ENCODE measurements at places on chromosomes 2 and 18.
A peak's percentile ranks its signal among the peaks of the same experiment; 100 is the strongest.

- no peak for DNase-seq
Observed at GRCh38 chr2:47561371-47561770, 158.4 kb downstream of the MSH2 start.

DNA sequence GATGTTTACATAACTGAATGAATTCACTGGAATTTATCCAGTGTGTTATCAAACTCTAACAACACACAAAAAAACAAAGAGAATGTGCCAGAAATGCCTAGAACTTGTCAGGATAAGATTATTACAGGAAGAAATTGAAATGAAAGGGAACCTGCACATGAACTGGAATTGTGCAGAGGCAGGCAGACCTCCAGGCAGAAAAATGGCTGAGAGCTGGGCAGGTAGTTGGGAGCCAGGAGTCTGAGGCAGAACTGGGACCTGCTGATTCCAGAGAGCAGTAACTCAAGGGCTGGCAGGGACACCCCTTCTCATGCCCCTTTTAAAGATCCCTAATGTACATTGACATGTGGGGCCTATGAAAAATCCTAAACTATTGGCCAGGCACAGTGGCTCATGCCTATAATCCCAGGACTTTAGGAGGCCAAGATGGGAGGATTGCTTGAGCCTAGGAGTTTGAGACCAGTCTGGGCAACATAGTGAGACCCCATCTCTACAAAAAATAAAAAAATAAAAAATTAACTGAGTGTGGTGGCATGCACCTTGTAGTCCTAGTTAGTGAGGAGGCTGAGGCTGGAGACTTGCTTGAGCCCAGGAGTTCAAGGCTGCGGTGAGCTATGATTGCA lies 674 bp upstream of the SP110 start:
- no peak for DNase-seq

DNA sequence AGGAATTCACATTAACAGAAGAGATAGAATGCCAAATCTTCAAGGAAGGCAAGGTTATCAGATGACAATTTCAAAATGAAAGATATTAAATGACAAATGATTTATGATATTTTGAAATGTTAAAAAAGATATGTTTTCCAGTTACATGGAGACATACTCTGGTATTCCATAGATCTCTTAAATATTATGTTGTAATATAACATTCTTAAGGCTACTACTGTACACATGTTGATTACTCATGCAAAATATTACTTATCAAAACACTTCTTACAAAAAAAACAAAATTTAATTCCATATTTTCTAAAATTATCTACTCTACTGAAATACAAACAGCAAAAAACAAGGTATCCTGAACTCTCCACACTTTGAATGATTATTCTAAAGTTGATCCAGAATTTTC lies 22.9 kb downstream of the RTTN start:
- no peak for DNase-seq

GRCh38 chr2:136136931-136137330 lies 19.0 kb upstream of the CXCR4 start:
- DNase-seq: no peak

- DNase-seq: no peak
Observed at GRCh38 chr2:207224791-207225482, 59.2 kb upstream of the KLF7 start.

DNA sequence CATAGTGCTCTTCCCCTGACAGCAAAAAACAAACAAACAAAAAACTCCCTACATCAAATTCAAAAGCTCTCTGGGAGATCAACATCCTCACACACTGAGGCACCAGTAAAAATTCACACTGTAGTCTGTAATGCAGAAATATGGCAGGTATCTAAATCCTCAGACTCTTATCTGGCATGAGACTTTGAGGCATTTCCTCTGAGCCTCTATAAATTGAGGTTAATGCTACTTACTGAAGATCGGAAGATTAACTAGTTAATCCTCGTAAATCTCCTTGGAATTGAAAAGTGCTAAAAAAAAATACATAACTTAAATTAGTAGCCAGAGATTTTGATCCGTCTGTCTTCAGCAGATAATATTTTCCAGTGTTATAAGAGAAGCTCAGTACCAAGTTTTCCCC lies 65.0 kb downstream of the AP1S3 start:
- DNase-seq: no peak

- DNase-seq: no peak
Observed at GRCh38 chr2:19000776-19001175, 357.6 kb downstream of the OSR1 start.

GRCh38 chr2:27086724-27087593 lies at the start of gene KHK:
TSS of gene KHK (plus strand) at chr2:27086772. CDS start at chr2:27087260, 488 bp downstream.
- no peak for DNase-seq

- DNase-seq: peak; percentile 62
Observed at GRCh38 chr2:188969236-188969635, 4.9 kb upstream of the COL3A1 start.

Data from fibroblast of the conjunctiva (primary cell).